ENCODE measurements at places on chromosomes 6 and 20.

- no peak for DNase-seq
Observed at GRCh38 chr6:118012944-118013343, 105.9 kb downstream of the SLC35F1 start.

- DNase-seq: no peak
Observed at GRCh38 chr6:36969240-36969691, 14.7 kb downstream of the PI16 start.

DNA sequence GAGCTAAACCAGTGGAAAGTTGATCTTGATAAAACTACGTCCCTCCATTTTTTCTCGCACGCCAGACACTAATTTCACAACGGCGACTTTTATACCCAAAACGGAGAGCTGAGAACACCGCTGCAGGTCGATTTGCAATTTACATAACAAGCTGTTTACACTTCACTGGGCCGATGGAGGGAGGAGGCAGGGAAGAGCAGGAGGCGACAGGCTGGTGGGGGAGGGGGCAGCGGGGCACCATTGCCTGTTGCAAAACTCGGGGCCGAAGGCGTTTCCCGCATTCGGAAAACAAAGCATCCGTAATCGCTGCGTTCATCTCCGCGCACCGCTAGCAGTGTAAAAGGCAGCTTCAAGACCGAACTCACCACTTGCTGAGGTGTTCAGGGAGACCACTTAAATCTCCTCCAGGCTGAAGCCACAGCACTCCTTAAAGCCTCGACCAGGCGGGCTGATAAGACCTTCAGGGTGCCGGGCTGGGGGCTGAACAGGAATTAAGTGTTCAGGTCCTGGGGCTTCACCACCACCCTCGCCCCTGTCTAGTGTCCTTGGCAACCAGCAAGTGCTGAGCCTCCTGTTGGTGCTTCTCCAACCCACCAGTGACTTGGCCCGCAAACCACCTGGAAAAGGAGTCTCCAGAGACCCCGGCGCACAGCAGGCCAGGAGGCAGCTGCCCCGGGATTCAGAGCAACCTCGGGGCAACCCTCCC, 2.0 kb upstream of the FOXC1 start:
- peak; percentile 51 for DNase-seq

- DNase-seq: peak; percentile 75
Observed at GRCh38 chr6:100116411-100117194, 122.6 kb upstream of the MCHR2 start.
